NCI-H510A (cell line): ENCODE measurements at places on chromosomes 2 and 18.

DNA sequence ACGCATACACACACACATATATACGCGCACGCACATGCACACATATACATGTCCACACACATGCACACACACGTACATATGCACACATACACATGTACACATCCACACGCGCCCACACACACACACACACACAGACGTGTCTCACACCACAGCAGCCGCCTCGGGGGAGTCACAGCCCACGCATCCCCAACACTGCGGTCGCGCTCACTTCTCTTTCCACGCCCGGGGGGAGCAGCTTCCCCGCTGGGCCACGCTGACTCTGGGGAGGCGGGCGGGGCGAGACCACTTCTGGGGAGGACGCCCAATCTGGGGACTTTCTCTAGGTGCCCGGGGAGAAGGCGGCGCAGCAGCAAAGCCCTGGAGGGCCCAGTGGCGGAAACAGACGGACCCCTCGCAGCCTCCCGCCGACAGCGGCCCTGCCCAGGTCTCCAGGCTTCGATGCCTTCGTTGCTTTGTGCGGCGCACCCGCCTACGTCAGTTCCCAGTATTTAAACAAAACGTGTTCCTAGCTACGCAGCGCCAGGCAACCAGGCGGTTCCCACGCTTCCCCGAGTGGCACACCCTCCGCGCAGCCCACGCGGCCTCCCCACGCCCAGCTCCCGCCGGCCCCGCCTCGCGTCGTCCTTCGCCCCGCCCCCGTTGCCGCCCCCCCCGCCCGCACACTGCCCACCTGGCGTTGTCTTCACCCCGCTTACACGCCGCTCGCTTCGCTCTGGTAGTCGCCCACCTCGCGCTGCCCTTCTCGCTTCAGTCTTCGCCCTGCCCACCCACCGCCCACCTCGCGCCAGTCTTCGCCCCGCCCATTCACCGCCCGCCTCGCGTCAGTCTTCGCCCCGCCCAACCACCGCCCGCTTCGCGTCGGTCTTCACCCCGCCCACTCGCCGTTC, 810 bp upstream of the RBFA start:
- no peak for DNase-seq

GRCh38 chr2:47083886-47084687, 71.0 kb downstream of the STPG4 start:
- no peak for DNase-seq

DNA sequence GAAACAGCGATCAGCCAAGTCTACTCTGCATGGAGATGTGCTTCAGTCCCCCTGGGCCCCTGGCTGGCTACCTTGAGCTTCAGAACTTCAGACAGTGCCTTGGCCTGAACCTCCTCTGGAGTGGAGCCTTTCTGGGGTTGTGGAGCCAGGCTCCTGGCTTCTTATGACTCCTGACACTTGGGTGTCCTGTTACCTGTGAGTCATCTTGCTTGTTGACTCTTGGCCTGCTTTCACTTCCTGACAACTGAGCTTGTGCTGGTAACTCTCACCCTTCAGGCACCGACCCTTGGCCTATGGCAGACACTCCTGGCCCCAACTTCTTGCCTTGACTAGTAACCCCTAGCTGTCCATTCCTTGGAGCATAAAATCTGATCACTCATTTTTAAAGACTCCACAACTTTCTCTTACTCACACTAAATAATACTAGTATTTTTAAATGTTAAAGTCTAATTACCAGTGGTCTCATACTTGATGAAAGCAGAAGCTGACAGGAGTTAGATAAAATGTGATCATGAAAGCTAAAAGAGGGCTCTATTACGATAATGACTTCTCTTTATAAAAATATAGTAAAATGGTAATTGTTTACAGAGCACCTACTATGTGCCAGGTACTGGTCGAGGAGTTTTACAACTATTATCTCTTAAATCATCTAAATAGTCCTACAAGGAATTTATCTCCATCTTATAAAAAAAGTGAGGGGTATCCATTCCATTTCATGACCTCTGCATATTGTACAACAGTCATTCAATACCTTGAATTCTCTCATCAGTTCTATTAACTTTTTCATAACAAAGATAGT, 46.3 kb upstream of the VIT start:
- DNase-seq, result peak; percentile 6

DNA sequence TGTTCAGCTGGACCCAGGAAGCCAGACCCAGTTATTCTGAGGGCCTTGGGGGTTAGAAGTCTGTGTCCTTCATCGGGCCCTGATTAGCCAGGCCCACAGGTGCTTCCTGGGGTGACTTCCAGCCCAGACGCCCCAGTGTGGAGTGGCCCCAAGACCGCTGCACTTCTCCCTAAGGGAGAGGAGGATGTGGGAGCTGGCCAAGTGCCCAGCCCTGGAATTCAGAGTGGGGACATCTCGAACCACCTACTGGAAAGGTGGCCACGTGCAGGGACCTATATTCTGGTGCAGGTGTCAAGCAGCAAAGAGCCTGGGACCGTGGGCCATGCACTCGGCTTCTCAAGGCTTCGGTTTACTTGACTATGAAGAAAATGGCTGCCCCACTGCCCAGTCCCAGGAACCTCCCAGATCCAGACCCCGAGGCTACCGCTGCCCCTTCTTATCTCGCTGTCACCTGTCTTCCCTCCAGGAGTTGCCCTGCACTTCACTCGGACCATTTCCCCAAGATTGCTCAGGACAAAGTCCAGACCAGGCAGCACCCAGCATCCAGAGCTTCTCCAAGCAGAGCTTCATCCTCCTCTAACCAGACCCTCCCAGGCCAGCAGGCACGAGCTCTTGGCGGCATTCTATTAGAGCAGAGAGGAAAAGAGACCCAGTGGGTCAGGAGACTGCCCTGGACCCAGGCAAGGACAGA, 142.8 kb upstream of the ID2 start:
- no peak for DNase-seq

GRCh38 chr2:175371378-175371777, 189.9 kb upstream of the ATP5MC3 start:
- DNase-seq, result no peak

DNA sequence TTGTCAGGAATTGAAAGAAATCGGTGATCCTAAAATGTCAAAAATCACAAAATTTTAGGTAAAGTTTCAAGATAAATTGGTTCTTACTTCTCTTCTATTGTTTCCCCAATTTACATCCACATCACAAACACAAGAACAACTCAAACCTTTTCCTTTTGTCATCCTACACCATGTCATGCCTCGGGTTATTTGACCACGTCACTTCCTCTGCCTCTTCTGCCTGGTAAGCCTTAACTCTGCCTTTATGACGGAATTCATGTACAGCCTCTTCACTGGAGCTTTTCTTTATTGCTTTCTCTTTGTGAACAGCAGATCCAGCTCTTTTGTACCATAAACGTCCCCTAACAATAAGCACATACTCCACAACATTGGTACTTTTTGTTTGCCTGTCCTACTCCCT, 258.0 kb downstream of the DPP10 start:
- no peak for DNase-seq

GRCh38 chr2:54559593-54560145, 103.5 kb downstream of the SPTBN1 start:
- no peak for DNase-seq
